ENCODE measurements at places on chromosomes 3 and 15.

- no peak for DNase-seq
Observed at GRCh38 chr3:58683466-58683865, 16.9 kb upstream of the FAM3D start.

DNA sequence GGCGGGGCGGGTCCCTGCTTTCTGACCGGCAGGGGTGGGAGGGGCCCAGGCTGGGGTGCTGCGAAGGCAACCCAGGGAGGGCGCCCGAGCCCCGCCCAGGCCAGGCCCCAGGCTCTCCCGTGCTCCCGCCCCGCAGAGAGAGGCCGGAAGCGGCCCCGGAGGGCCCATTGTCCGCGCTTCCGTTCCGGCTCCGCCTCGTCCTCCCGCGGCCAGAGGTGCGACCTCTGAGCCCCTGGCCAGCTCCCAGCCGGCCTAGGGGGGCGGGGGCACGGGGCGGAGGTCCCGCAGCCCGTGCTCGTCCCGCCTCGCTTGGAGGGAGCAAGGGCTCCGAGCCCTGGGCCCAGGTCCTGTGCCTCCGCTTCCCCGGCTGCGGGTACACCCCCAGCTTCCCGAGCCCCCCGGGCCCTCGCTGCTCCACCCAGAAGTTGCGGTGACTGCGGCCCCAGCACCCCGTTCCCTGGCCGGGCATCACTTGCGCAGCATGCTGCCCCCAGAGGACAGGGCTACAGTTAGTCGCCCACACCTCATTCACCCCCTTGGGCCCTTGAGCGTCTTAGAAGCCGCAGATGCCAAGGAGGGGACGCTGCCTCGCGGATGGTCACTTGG, 20.4 kb upstream of the PLXND1 start:
- DNase-seq, result peak; percentile 37

DNA sequence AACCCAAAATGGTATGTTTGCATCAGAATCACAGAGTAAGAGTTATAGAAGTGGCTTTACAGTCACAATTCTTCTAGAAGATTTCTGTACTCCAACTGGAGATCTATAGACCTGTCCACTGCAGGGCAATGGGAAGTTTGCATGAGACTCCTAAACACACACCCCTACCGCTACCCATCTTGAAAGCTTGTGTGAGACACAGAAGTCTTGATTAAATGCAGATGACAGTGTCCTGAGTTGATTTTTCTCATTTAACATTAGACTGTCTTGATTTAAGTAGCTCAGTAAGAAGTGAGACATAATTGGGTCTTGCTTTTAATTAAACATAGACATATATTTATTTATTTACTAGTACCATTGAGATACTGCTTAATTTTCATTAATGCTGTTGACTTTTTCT, 54.4 kb downstream of the CD47 start:
- DNase-seq, result no peak

DNA sequence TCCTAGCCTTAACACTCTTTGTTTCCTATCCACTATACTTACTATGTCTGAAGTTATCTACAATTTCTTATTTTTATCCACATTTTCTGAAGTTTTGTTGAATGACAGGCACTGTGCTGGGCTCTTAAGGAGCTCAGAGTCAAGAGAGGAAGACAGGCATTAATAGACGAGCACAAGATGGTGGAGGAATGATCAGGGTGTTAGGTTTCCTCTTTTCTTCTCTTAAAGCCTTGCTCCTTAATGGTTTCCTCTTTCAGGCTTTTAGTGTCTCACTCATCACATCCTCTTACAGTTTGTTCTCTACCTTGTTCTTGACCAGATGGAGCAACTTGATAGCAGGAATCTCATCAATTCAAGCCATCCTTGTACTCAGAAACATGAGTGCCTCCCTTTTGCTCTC, 52.9 kb upstream of the BCL6 start:
- no peak for DNase-seq

DNA sequence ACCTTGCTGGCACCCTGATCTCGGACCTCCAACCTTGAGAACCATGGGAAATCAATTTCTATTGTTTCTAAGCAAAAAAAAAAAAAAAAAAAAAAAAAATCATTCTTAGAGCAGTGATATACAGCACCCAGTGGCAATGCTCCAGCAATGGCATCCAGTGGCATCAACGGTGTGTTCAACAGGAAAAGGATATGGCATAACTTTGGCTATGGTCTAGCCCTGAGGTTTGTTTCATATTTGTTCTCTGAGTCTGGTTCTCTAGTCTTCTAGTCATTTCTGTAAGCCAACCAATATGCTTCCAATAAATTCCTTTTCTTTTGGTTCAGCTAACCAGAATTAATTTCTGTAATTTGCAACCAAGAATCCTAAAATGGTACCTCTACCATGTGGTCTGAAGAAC, 19.2 kb downstream of the DENND4A start:
- DNase-seq, result no peak

DNA sequence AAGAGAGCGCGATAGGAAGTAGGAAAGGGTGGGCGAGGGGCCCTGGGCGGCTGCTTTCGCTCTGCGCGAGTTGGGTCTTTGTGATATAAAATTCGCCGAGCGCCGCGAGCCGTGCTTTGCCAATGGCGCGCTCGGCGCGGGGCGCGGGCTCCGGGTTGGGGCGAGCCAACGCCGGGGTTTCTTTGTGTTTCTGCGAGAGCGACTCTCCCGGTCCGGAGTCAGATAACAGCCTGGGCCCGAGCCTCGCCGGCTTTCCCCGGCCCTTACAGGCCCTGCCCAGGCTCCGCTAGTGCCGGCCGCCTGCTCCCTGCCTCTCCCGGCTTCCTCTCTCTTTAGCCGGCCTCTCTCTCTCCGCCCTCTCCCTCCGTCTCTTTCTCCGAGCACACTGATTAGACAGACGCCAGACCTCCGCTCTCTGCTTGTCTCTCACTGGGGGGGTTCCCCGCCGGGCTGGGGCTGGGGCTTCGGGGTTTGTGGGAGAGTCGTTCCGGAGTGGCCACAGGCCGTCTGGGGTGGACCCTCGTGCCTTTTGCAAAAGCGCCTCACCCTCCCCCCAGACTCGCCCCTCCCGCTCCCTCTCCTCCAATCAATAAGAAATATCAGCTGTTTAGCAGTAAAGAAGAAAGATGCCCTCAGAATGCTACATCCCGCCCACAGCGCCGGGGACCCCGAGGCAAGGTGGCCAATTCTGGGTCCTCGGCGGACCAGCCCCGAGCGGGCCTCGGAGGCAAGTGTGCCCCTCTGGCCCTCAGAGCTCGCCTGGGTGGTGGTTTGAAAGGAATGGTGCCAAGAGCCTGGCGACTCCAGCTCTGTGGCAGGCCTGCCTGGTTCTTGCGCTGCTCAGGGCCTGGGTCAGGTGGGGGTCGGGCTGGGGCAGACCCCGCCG, 2.9 kb downstream of the NR2F2 start:
- no peak for DNase-seq

DNA sequence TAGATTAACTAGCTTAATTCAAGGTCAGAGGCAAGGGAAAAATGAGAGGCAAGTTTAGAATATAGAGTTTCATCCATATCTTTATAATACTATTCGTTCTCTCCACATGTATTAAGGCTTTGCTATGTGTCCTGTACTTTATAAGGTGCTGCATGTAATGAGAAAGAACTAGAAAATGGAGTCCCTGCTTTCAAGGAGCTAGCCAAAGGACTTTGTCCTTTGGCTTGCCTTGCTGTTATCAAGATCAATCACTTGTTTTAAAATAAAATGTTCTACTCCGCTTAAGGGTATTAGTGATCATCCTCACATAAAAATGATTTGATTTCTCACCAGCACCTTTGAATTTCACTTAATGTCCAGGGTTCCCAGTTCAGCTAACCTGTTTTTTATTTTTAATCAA, 470.9 kb downstream of the WDR72 start:
- no peak for DNase-seq

DNA sequence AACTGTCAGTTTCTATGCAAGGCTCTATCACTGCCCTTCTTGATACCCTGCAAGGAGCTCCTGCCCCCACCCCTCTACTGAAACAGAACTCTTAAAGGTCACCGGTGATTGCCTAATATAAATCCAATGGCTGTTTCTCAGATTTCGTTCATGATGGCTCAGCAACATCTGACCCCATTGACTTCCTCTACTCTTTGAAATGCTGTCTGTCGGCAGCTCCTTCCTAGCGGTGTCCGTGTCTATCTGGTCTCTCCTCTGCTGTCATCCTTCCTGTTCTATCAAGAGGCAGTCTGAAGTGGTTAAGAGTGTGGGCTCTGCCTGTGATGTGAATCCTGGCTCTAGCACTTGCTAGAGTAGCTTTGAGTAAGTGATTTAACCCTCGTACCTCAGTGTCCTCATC, 5.5 kb downstream of the TMEM266 start:
- DNase-seq, result no peak

DNA sequence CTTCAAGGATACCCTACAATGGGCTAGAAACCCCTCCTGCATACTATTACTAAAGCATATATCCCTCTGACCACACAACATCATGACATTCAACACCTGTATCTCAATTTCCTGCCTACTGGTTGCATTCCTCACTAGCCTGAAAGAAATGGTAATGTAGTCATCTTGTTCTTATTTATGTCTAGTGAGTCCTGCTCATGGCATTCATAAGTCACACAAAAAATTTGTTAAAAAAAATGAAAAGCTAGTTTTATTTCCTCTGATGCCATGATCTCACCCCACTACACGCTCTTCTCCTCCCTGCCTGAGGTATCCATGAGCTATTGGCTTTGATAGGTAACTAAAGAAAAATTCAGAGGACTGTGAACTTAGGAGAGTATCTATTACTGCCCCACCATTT, 284.5 kb downstream of the ZNF385D start:
- DNase-seq, result no peak

- DNase-seq, result no peak
Observed at GRCh38 chr15:70625011-70625410, 138.3 kb downstream of the UACA start.

- no peak for DNase-seq
Observed at GRCh38 chr15:89167267-89168176, 53.9 kb downstream of the RLBP1 start.

DNA sequence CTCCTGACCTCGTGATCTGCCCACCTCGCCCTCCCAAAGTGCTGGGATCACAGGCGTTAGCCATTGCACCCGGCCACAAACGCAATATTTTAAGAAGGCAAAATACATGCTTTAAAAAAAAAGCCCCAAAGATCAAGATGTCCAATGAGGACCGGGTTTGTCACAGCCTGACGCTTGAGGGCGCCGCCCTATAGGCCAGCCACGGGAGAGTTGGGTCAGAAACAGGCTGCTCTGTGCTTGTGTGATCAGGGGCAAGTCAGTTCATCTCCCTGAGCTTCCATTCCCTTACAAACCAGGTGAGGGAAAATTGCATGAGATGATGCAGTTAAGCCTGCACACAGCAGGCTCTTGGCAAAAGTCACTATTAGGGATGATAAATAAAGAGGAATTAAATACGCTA, 23.9 kb downstream of the FAM174B start:
- no peak for DNase-seq

- no peak for DNase-seq
Observed at GRCh38 chr3:44596621-44597020, 11.9 kb downstream of the ZNF660 start.

- no peak for DNase-seq
Observed at GRCh38 chr15:67501177-67501835, 19.6 kb upstream of the C15orf61 start.

GRCh38 chr3:143847787-143848631, at the start of gene SLC9A9:
Gene SLC9A9, minus strand, starts transcription at chr3:143848468. Its CDS starts 146 bp downstream, at chr3:143848322.
- DNase-seq, result peak; percentile 19

DNA sequence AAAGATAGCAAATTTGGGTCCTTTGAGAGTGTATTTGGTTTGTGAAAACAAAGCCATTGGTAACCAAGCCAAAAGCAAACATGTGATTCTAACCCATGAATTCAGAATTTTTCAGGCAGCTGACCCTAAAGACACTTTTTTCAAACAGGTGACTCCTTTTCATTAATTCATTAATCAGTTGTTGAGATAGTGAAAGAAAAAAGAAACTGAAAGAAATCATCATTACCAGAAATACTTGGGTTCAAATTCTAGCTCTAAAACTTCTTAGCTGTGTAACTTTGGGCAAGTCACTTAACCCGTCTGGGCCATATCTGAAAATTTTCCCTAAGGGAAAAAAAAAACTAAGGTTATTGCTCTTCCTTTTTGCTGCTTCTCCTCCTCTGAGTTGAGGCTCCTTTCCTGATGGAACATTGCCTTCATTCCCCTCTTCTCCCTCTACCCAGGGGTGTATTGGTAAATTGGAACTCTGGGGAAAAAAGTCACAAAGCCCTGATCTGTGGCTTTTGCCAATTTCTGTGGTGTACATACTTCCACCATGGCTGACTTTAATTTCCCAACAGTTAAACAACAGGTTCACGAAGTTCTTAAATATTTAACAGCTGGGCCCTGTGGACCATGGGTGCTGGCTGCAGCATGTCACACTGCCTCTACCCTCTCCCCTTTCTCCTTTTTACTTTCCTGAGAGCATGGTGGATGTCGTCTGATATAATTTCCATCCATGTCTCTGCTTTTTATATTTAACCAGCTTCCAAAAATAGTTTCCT, 120.3 kb downstream of the ASB7 start:
- no peak for DNase-seq

GRCh38 chr3:61439122-61439458, 122.3 kb upstream of the PTPRG start:
- DNase-seq, result no peak

- DNase-seq, result no peak
Observed at GRCh38 chr3:129536374-129536667, 6.7 kb upstream of the H1-8 start.

DNA sequence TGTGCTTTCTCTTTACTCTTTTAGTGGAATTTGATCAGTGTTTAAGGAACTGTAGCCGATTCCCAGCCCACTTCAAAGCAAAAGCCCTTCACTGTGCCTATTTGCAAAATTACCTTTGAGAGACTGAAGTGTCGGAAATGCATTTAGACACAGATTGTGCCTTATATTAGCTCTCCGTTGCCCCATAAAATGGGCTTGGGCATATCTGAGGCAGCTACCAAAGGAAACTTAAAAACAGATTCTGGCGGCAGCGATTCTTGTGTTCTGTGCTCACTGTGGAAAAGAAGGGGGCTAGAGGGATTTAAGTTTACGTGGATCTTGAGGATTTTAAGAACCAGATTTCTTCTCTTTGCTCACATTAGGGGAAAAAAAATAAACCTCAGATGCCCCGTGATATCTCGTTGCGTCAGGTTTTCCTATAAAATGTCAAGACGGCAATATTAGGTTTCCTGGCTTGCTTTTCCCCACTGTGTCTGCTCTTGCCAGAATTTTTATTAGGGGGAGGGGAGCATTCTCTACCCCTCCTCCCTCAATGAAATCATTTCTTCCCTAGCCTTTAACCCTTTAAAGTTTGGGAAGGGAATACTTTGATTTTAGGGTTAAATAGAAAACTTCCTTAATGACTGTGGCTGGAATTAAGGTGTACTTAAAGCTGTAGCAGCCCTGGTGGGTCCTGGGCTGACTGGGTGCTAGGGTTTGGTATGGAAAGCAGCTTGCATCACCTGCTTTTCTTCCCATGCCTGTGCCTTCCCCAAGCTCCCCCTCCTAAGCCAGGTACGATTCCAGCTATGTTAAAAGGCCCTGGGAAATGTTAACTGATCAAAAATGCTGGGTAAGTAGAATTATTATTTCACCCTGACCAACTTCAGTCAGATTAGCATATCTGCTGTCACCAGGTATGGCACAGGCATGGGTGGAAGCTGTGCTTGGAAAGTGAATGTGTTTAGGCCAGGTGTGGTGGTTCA, 73.8 kb downstream of the SMAD3 start:
- no peak for DNase-seq

- DNase-seq, result no peak
Observed at GRCh38 chr15:92653366-92653765, 2.2 kb downstream of the FAM174B start.

- DNase-seq, result no peak
Observed at GRCh38 chr3:71955240-71956068, 170.5 kb upstream of the PROK2 start.
